Stimulated activated CD8-positive, alpha-beta memory T cell treated with anti-CD3 and anti-CD28 coated beads, Interleukin-7, amount 100 ng/mL, for 1 hour (primary cell): ENCODE measurements at places on chromosomes 5 and 9.

GRCh38 chr9:89036383-89036782 lies 45.1 kb downstream of the S1PR3 start:
- DNase-seq: no peak

- no peak for DNase-seq
Measured at GRCh38 chr9:135724186-135724787, 22.3 kb downstream of the KCNT1 start.

DNA sequence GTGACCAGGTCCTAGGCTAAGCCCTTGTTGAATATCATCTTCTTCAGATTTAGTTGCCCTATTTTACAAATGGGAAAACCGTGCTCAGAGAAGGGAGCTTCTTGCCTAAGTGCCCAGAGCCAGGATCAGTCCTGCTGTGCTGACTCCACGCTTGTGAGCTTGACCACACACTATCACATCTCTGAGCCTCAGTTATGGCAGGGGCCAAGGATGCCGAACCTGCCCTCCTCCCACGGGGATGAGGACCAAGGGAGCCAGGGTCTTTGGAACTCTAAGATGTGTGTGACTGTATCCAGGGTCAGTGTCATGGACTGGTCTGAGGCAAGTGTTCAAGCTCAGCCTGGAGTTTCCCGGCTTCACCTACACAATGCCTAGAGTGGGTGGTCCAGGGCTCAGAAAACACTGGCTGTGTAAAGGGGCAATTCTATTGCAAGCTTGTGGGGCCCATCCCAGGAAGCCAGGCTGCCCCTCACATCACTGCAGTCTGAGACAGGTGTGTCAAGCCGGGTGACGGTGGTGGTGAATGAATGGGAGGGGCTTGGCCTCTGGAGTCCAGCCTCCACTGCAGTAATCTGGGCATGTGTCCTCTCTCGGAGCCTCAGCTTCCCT lies 235.7 kb downstream of the PBX3 start:
- no peak for DNase-seq

DNA sequence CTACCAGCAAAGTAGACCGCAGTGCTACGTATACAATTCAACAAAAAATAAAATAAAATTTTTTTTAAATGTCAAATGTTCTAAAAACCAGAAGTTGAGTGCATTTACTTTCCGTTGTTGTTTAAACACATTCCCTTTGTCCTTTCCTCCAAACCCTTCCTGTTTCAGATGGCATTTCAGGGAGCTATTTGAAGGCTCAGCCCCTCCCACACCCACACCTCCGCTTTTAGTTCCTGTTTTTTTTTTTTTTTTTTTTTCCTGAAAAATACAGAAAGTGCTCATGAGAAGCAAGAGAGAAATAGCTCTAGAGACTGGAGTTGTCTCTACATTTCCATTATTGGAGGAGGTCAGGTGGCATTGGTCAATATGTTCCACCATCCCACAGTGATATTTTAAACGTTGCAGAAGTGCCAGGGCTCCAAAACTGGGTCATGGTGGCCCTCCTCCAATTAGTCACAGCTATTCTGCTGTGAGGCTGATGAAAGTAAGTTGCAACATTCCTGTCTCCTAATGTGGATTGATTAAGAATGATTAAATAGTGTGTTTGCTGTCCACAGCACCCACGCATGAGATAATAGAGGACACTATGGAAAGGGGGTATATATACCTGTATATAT lies 106.9 kb downstream of the GABRG2 start:
- no peak for DNase-seq

DNA sequence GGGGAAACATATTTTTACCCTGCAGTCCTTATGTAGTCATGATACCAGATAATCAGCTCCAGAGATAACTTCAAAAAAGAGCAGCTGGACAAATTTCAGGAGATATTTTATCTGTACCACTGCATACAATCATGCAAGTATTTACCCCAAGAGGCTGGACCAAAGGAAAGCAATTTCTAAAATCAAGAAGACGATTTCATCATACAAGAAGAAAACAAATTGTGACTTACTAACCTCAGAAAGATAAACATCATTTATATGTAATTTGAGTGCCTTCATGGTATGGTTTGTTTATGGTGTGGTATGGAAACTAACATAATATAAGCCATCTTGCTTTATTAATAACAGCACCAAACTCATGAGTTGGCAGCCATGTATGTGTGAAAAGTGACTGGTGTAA lies 603.6 kb downstream of the PSAT1 start:
- no peak for DNase-seq

GRCh38 chr5:17893026-17893635 lies 258.9 kb downstream of the TAF11L14 start:
- no peak for DNase-seq

GRCh38 chr9:79661279-79661678 lies 89.5 kb downstream of the TLE4 start:
- no peak for DNase-seq
